Activated CD4-positive, alpha-beta T cell treated with anti-CD3 and anti-CD28 coated beads, Interleukin-2, amount 10 ng/mL, durations not matched to agents 24 days and 14 days (primary cell): ENCODE measurements at places on chromosomes 6 and 20. TPM values are rescaled to one million over a fixed set of nuclear protein-coding genes. Genes with fewer than 3 reads are reported as not detected.

FAM162B gene
- total RNA-seq: not detected in 2 replicates

RAB44 gene
- total RNA-seq: 0.07 TPM in 1 of 2 replicates, not detected in the other

OTOR gene
- not detected in 2 replicates for total RNA-seq

CPNE5 gene
- 0.31 and 0.65 TPM in 2 replicates for total RNA-seq

MRAP2 gene
- not detected in 2 replicates for total RNA-seq

TUBB2B gene
- 0.12 TPM in 1 of 2 replicates, not detected in the other for total RNA-seq

CYP24A1 gene
- not detected in 2 replicates for total RNA-seq

CDSN gene
- total RNA-seq: not detected in 2 replicates

ULBP1 gene
- total RNA-seq: 0.49 and 0.76 TPM in 2 replicates

OR2J3 gene
- total RNA-seq: not detected in 2 replicates

TRIM15 gene
- 0.24 and 0.65 TPM in 2 replicates for total RNA-seq

GRCh38 chr20:10978019-10978702, 304.4 kb upstream of the JAG1 start:
- H3K27me3 ChIP-seq: no peaks in the 10 kb centered on the region
- no peaks in the 10 kb centered on the region for H3K36me3 ChIP-seq
- H3K4me3 ChIP-seq: no peak overlapping the region
- no peak for DNase-seq

DNA sequence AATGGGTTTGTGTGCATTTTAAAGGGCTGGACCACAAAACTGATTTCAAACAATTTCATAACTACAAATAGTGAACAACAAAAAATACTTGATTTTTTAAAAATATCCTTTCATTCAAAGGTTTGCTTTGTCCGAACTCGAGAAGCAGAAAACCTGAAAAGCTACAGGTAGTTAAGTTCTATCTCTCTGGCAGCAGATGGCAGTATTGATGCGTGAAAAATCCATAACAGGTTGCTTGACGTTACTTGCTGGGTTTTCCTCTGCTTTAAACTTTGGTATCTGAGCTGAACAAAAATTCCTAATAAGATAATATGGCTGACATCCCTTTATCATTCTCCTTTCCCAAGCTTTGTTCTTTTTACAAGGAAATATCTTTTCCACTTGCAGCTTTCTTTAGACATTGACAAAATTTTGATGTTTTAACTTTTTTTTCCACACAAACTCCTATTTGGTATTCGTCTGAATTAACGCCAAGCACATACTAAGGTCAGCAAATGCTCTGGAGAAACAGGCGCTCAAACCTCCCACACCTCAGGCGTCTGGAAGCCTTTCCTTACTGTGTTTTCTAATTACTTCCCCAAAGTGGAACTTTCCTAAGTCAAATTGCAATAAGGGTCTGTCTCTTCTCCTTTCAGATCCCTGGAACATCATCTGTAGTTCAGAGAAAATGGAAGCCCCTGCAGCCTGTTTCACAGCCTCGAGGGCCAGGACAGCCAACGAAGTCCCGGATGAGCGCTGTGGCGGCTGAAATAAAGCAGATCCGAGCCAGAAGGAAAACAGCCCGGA, 50.3 kb upstream of the GFRAL start:
- H3K4me3 ChIP-seq: no peak overlapping the region
- H3K27ac ChIP-seq: no peak overlapping the region
- peak; percentile 58 for DNase-seq
- no peaks in the 10 kb centered on the region for H3K27me3 ChIP-seq
- no peaks in the 10 kb centered on the region for H3K4me1 ChIP-seq

DNA sequence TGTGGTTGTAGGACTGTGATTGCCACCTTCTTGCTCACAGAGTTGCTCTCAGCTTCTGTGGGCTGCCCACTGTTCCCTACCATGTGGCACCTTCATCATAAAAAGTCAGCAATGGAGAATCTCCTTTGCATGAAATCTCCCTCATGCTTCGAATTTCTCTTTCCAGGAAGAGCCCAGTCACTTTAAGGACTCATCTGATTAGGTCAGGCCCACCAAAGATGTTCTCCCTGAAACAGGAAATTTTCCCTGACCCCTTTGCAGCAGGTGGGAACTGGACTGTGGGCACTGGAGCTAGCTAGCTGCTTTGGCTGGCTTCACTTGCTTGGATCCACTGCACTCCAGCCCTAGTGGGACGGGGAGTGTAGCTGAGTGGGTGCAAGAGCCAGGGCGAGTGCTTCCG, 47.7 kb upstream of the FAM184A start:
- DNase-seq: no peak
- H3K4me3 ChIP-seq: no peak overlapping the region
- H3K4me1 ChIP-seq: peaks cover 12% of the 10 kb centered on the region
- H3K36me3 ChIP-seq: no peaks in the 10 kb centered on the region
- peaks cover 4% of the 10 kb centered on the region for H3K27me3 ChIP-seq

GRCh38 chr6:126302191-126302590, 37.7 kb upstream of the CENPW start:
- no peaks in the 10 kb centered on the region for H3K36me3 ChIP-seq
- H3K27ac ChIP-seq: no peak overlapping the region
- H3K27me3 ChIP-seq: peaks cover 9% of the 10 kb centered on the region
- no peak overlapping the region for H3K4me3 ChIP-seq
- peaks cover 10% of the 10 kb centered on the region for H3K4me1 ChIP-seq

DNA sequence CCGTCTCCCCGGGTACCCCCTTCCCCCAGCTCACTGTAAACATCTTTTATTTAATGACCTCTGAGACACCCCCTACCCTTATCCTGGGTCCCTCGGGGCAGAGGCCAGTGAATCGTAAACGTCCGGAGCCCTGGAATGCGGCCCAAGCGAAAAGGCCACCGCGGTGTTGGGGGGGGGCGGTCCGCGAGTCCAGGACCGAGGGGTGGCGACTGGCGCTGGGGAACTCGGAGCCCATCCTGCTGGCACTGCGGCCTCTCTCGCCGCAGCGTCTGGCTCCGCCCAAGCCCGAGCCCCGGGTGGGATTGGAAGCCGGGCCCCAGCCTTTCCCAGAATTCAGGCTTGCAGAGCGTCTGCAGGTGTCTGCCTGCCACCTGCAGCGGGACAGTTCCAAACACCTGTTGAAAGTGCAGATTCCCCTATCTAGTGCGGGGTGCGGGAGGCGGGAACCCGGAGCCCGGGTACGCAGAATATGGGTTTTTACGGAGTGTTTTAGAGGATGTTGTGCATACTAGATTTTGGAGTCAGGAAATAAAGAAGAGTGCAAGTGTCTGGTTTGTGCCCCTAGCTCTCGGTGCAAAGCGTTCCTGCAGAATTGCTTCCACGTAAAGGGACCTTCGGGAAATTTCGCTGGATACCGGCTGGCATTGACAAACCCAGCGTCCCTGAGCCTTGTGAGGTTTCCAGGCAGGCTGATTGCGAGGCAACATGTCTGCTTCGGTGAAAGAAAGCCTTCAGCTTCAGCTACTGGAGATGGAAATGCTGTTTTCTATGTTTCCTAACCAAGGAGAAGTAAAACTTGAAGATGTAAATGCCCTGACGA, 800 bp downstream of the RWDD2A start:
- H3K27me3 ChIP-seq: peaks cover 3% of the 10 kb centered on the region
- H3K27ac ChIP-seq: no peak overlapping the region
- peaks cover 23% of the 10 kb centered on the region for H3K36me3 ChIP-seq
- peak overlapping the region; percentile 99 for H3K4me3 ChIP-seq

- no peak for DNase-seq
- H3K27me3 ChIP-seq: no peaks in the 10 kb centered on the region
- H3K4me1 ChIP-seq: no peaks in the 10 kb centered on the region
- H3K27ac ChIP-seq: no peak overlapping the region
- no peak overlapping the region for H3K4me3 ChIP-seq
These were observed 264.3 kb upstream of the RIMS1 start for GRCh38 chr6:71621918-71622519.

GRCh38 chr6:315921-316752, 23.9 kb downstream of the DUSP22 start:
- no peak overlapping the region for H3K27ac ChIP-seq
- no peak for DNase-seq
- H3K27me3 ChIP-seq: no peaks in the 10 kb centered on the region

- H3K36me3 ChIP-seq: no peaks in the 10 kb centered on the region
- no peak overlapping the region for H3K4me3 ChIP-seq
- H3K4me1 ChIP-seq: no peaks in the 10 kb centered on the region
- H3K27me3 ChIP-seq: peaks cover 6% of the 10 kb centered on the region
These were observed 18.0 kb upstream of the DSE start for GRCh38 chr6:116352515-116353471.

DNA sequence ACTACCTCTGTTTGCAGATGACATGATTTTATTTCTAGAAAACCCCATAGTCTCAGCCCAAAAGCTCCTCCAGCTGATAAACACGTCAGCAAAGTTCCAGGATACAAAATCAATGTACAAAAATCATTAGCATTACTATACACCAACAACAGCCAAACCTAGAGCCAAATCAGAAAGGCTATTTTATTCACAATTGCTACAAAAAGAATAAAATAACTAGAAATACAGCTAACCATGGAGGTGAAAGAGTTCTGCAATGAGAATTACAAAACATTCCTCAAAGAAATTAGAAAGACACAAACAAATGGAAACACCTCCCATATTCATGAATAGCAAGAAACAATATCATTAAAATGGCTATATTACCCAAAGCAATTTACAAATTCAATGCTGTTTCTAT, 65.6 kb upstream of the HTR1E start:
- H3K27ac ChIP-seq: no peak overlapping the region
- DNase-seq: no peak
- no peaks in the 10 kb centered on the region for H3K27me3 ChIP-seq
- H3K4me3 ChIP-seq: no peak overlapping the region
- H3K4me1 ChIP-seq: no peaks in the 10 kb centered on the region
- H3K36me3 ChIP-seq: no peaks in the 10 kb centered on the region

DNA sequence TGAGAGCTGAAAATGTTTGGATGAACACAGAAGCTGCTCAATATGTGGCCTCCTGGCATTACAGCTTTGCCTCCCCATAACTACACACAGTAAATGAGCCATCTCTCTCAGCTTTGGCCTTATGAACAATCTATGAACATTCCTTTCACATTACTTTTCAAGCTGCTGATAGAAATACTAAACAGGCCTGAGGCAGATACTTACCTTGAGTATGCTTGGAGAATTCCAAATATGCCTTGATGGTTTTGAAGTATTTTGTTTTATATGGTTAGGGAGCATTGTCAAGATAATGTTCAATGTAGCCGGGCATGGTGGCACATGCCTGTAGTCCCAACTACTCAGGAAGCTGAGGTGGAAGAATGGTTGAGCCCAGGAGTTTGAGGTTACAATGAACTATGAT, 104.5 kb downstream of the CD24 start:
- no peak overlapping the region for H3K27ac ChIP-seq
- no peak overlapping the region for H3K4me3 ChIP-seq
- H3K27me3 ChIP-seq: peaks cover 4% of the 10 kb centered on the region
- no peaks in the 10 kb centered on the region for H3K36me3 ChIP-seq

- DNase-seq: no peak
- H3K27ac ChIP-seq: no peak overlapping the region
These were observed 4.8 kb upstream of the TMEM14A start for GRCh38 chr6:52666071-52666470.

- H3K4me1 ChIP-seq: no peaks in the 10 kb centered on the region
- H3K27me3 ChIP-seq: no peaks in the 10 kb centered on the region
- H3K27ac ChIP-seq: no peak overlapping the region
- no peak for DNase-seq
- no peaks in the 10 kb centered on the region for H3K36me3 ChIP-seq
These were observed 102.3 kb downstream of the UBE3D start for GRCh38 chr6:82963191-82963925.

- H3K27me3 ChIP-seq: no peaks in the 10 kb centered on the region
- peak overlapping the region; percentile 10 for H3K27ac ChIP-seq
- H3K4me3 ChIP-seq: peak overlapping the region; percentile 93
These were observed 976 bp downstream of the PIGT start for GRCh38 chr20:45416917-45417316.

- peak; percentile 61 for DNase-seq
- peaks cover 76% of the 10 kb centered on the region for H3K4me1 ChIP-seq
- H3K36me3 ChIP-seq: peaks cover 14% of the 10 kb centered on the region
- H3K27me3 ChIP-seq: no peaks in the 10 kb centered on the region
- H3K27ac ChIP-seq: peak overlapping the region; percentile 77
- no peak overlapping the region for H3K4me3 ChIP-seq
These were observed 238.1 kb upstream of the TAB2 start for GRCh38 chr6:149079456-149079855.

DNA sequence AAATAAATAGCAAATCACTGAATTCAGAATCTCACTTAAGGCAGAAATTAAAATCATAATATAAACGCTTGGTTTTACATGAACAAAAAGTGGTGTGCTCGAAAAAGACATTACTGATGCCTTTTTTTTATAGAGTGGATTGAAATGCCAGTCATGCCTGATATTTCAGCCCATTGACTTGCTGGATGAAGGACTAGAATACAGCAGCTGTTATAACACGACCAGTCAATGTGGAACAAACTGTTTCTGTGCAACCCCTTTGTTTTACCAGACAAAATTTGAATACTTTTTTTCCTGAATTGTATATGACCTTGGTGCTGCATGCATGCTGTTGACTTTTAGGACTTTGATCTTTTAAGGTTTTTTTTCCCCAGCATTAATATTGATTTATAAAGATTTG, 150.0 kb downstream of the QKI start:
- H3K4me1 ChIP-seq: peaks cover 5% of the 10 kb centered on the region
- no peak overlapping the region for H3K27ac ChIP-seq
- no peak for DNase-seq
- no peak overlapping the region for H3K4me3 ChIP-seq
- peaks cover 20% of the 10 kb centered on the region for H3K36me3 ChIP-seq

- DNase-seq: no peak
- H3K27ac ChIP-seq: no peak overlapping the region
- H3K27me3 ChIP-seq: no peaks in the 10 kb centered on the region
- no peak overlapping the region for H3K4me3 ChIP-seq
These were observed 207.3 kb upstream of the FLRT3 start for GRCh38 chr20:14544688-14545087.

DNA sequence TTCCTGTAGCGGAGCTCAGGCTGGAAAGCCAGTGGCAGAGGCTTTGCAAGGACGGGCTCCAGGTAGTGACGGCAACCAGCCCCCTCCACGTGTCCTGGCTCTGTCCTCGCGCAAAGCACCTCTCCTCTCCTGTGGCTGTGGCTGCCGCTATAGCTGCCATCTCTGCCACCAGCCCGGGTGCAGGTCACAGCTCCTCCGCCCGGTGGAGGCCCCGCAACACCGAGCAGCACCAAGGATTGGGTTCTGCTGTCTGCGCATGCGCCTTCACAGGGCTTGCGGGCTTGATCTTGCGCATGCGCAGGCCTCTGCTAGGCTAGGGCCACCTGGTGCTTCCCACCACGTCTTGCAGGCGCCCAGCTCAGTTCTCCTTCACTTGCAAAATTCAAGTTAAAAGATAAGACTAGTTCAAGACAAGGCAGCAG, 625.4 kb downstream of the QKI start:
- H3K4me1 ChIP-seq: no peaks in the 10 kb centered on the region
- H3K4me3 ChIP-seq: peak overlapping the region; percentile 37
- H3K27me3 ChIP-seq: no peaks in the 10 kb centered on the region
- no peaks in the 10 kb centered on the region for H3K36me3 ChIP-seq

DNA sequence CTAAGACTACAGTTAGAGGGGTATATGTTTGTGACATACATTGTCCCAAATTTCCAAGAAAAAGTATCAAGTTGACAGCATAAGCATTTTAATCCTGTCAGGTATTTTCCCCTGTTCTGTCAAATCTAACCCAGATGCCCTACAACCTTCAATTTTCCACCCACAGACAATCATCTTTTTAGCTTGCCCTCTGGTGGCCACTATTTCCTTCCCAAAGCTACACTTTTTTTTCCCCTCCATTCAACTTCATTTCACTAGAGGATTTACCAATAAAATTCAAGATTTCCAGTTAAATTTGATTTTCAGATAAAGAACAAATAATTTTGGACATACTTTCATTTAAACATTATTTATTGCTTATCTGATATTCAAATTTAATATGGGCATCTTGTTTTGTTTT, 286.6 kb downstream of the TENT5A start:
- H3K27ac ChIP-seq: no peak overlapping the region
- no peaks in the 10 kb centered on the region for H3K4me1 ChIP-seq
- no peaks in the 10 kb centered on the region for H3K27me3 ChIP-seq
- no peaks in the 10 kb centered on the region for H3K36me3 ChIP-seq
- no peak overlapping the region for H3K4me3 ChIP-seq
- no peak for DNase-seq
